NB4 (cell line): ENCODE measurements at places on chromosomes 11 and 22.

- DNase-seq: no peak
These were observed at the start of gene SYT8 for GRCh38 chr11:1834779-1835670. TSS of gene SYT8 (plus strand) at chr11:1834990. CDS start at chr11:1835106, 116 bp downstream.

- DNase-seq: no peak
These were observed 24.8 kb upstream of the NRIP3 start for GRCh38 chr11:9028581-9028980.

- DNase-seq: peak; percentile 76
These were observed 769 bp downstream of the MAFF start for GRCh38 chr22:38202437-38203089.

DNA sequence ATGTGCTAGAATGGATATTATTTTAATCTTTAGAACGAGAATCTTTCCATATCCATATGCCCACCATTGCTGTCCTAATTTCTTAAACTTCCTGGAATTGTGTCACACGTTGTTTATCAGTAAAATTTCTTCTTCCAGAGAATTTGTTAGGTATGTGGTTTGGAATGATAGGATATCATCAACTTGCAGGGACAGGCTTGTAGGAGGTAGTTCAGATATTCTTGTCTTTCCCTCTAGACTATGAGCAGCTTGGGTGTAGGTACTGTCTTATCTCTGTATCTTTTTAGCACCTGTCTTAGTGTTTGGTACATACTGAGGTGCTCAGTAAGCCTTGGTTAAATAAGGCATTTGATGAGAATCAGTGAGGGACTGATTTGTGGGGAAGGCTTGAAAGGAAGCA, 3.4 kb downstream of the CTNND1 start:
- no peak for DNase-seq

DNA sequence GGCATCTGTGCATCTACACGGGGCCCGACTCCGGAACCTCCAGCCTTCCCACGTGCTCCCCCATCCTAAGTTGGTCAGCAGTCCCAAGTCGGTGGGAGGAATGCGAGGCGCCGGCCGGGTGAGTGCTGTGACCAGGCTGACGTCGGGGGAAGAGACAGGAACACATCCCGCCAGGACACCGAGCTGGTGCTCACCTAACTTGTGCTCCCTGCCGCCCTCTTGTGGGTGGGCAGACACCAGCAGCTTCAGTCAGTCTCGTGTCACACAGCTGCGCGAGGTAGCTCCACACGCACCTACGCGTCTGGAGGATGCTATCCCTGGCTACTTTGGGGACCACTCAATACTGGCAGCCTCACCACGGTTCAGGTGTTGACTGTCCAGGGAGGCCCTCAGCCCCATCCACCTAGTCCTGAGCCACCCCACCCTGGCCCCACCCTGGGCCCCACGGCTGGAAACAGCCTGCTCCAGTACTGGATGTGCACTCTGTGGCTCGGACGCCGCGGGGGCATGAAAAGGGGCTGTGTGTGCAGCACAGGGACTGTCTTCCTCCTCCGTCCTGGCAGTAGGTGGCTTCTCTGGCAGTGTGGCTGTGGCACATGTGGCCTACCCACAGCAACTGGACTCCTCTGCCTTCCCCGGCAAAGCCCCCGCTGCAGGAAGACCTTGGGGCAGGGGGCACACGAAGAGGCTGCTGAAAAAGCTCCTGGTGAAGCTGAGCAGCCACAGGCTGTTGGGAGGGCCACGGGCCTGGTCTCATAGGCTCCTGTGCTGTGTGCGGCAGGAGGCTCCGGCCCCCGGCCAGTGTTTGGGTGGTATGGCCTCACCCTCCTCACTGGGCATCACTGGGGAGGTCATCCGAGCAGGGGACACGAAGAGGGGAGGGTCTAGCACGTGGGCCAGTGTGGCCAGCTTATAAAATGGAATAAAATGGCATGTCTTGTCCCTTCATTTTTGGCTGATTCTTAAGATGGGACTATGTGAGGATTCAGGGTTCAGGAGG, 11.2 kb upstream of the BID start:
- DNase-seq: peak; percentile 65

- DNase-seq: no peak
These were observed 240.3 kb downstream of the BRD1 start for GRCh38 chr22:49587421-49587820.

- no peak for DNase-seq
These were observed 31.6 kb downstream of the CPT1A start for GRCh38 chr11:68810164-68810563.

GRCh38 chr22:41429232-41429950, 17.2 kb downstream of the TOB2 start:
- DNase-seq: no peak

- no peak for DNase-seq
These were observed 61.3 kb upstream of the ANO1 start for GRCh38 chr11:70016666-70017367.

DNA sequence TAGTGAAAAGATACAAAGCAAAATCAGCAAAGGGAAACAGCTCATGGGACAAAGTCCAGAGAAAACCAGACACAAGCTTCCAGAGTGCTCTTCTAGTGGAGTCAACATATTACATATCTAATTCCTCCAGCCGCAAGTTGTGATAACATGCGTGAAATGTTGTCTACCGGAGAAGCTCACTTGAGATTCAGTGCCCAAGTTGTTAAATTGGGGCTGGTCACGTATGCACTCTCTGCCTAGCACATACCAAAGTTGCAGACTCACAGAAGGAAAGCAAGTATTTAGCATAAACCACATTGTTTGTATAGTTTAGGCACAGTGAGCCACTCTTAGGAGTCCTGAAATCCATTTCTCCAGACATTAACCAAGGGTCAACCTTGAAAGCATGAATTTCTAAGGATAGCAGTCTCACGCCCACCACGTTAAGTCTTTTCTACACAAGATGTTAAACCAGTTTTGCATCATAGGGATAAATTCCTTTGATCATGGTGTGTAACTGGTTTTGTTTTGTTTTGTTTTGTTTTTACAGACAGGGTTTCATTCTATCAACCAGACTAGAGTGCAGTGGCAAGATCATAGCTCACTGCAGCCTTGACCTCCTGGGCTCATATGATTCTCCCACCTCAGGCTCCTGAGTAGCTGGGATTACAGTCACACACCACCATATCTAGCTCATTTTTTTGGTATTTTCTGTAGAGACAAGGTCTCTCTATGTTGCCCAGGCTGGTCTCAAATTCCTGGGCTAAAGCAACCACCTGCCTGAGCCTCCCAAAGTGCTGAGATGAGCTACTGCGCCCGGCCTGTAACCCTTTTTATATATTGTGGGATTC, 39.5 kb upstream of the EP300 start:
- DNase-seq: no peak

GRCh38 chr22:39631381-39632286, 61.1 kb downstream of the CACNA1I start:
- DNase-seq: no peak

- DNase-seq: no peak
These were observed 79.6 kb upstream of the OR5AK2 start for GRCh38 chr11:56909080-56909479.

GRCh38 chr22:23357053-23357452, 176.7 kb downstream of the BCR start:
- no peak for DNase-seq

DNA sequence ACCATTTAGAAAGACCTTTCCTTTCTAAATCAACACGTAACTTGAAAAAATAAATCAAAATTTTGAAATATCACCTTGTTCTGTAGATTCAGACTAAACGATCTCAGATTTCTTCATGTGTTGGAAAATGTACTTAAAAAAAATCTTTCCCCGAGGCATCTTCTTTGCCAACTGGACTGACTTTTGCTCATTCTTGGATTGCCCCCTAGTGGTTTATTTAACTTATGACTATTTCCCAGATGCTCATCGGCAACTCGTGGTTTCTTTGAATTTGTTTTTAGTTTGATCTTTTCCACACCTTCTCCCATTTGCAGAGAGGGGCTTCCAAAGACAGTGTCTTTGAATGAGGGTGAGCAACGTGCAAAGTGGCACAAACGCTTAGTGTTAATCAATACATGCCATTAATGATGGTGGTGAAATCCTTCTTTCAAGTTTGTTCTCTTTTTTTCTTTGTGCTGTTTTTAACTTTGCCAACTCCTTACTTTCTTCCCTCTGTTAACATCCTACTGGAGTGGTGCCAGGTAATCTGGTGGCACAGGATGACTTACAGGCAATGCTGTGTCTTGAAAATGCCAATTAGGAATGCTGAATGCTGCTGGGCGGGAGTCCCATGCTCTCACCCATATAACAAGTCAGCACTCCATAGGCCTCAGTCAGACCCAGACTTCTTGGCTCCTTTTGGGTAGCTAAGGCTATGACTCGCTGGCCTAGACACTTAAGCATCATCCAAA, 18.3 kb downstream of the PRSS23 start:
- peak; percentile 70 for DNase-seq

DNA sequence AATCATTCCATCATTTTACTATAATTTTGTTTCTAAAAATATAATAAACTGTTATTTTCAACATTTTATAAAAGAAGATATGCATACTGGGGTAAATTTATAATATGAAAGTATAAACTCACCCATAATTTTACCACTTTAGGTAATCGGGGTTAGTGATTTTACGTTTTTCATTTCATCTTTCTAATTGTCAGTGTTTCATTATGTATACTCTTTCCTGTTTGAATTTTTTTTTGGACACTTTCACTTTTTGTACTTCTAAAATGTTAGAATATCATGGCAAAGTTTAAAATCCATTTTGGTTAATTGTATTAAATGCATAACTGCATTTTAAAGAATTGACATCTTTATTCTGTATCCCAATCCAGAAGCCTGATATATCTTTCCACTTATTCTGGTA, 115.8 kb downstream of the METTL15 start:
- no peak for DNase-seq

DNA sequence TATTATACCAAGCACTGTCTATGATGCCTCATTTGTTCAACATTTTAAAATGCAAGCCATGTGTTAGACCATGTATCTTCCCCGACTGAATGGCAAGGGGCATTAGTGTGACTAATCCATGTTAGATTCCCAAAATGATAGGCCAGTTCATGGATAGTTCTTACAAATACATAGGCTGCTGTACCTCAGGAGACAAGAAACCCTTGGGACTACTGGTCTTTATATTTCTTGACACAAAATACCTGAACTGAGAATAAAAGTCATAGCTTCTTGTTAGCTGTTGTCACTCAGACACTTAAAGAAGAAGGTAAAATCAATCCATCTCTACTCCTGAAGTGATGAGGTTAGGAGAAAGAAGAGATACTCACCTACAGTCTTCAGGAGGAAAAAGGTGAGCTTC, at the start of gene OR8D4:
OR8D4 (plus strand) TSS at position 301 of the 400 bp plus-strand sequence. CDS start 4,265 bp downstream, outside the sequence.
- no peak for DNase-seq

DNA sequence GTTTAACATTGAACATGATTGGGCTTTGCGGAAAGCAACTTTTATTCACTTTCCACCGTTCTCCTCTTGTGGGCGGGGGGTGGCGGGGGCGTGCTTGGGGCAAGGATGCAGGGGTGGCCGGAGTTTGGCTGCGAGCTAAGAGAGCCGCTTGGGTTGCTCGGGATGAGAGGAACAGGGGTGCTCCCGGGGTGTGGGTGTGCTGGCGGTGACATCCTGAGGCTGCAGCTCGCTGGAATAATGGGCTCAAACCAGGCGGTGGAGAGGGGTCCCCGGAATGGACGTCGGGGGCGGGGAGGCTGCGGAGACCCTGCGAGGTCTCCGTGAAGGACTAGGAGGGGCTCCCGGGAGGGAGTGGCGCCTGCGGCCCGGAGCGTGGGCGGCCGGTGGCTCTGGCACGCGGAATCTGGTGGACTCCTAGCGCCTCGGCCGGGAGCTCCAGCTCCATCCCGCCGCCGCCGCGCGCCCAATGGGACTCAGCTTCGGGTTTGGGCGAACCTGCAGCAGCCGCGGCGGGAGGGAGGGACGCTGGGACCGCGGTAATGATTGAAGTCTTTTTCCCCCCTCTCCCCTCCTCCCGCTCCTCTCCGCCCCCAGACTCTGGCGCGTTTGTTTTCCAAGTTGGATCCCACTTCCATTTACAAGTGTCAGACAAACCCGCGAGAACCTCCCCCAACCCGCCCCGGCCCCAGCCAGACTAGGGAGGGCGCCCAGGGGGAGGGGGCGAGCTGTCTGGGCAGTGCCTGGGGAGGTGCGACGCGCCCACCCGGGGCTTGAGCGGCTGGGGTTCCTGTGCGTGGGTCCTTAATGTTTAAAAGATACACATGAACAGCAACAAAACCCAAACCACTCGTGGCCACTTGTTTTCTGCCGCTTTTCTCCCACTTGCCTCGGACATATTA, 2.0 kb downstream of the FAT3 start:
- DNase-seq: no peak

DNA sequence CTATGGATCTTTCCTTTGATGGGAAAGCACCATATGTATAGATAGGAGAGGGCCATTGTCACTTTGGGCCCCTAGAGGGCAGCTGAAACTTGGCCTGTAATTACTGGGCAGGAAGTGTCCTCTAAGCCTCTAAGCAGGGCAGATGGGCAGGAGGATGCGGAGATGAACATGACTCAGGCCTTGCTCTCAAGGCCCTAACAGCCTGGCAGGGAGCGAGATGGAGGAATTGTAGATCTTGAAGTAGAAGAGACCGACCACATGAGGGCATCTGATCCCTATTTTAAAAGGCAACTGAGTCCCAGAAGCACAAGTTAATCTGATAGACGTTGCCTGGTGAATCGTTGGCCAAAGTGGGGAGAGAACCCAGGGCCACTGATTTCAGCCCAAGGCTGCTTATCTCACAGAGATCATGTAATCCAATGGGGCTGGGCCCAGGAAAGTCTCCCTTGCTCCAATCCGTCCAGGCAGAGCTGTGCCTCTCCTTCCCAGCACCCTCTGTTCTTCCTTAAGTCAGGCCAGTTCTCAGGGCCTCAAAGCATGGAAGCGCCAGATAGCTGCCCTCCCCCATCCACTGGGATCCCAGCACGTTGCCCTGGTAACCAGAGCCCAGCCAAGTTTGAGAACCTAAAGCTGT, 2.5 kb upstream of the SEPTIN3 start:
- peak; percentile 89 for DNase-seq

GRCh38 chr22:32680277-32680676, 121.2 kb upstream of the TIMP3 start:
- DNase-seq: no peak

- DNase-seq: no peak
These were observed 70.7 kb downstream of the MN1 start for GRCh38 chr22:27730641-27731433.

GRCh38 chr22:35977136-35977535, 51.5 kb downstream of the RBFOX2 start:
- no peak for DNase-seq

DNA sequence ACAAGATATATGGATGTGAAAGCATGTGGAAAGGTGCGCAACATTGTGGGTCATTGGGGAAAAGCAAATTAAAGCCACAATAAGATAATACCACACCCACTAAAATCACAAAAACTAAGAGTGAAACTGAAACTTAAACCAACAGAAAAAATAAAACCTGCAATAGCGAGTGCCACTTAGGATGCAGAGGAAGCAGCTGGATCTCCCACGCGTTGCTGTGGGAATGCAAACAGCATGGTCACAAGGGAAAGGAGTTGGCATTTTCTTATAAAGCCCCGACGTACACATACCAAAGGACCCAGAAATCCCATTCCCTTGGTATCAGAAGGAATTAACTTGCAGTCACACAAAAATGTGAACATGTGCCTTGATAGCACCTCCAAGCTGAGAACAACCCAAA, 712.0 kb downstream of the TBC1D22A start:
- DNase-seq: peak; percentile 13
